Activated naive CD4-positive, alpha-beta T cell treated with Interleukin-2 at 50 U/mL for 16 hours (primary cell): ENCODE measurements at places on chromosomes 16 and 17.

- DNase-seq, result peak; percentile 37
Measured at GRCh38 chr17:67718325-67718941, 697 bp downstream of the NOL11 start.

GRCh38 chr17:48718761-48719641 lies 3.3 kb downstream of the PRAC1 start:
- no peak for DNase-seq

GRCh38 chr16:77385481-77385880 lies 49.4 kb downstream of the ADAMTS18 start:
- DNase-seq, result no peak

DNA sequence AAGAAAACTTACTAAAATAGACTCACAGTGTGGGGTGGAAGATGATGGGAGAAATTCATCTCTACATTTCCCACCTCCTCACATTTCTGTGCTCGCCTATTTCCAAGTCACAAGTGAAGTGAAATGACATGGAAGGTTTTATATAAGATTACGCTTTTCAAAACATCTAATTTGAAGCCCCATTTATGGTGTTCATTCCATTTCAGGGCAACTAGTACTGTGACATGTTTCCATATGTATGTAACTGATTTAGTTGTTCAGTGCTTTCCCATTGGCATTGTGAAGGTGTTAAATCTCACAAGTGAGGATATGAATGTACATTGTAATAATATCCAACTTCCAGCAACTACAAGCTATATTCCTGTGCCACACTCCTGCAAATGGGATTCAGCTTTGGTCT lies 1174.8 kb downstream of the CDH11 start:
- DNase-seq, result no peak

DNA sequence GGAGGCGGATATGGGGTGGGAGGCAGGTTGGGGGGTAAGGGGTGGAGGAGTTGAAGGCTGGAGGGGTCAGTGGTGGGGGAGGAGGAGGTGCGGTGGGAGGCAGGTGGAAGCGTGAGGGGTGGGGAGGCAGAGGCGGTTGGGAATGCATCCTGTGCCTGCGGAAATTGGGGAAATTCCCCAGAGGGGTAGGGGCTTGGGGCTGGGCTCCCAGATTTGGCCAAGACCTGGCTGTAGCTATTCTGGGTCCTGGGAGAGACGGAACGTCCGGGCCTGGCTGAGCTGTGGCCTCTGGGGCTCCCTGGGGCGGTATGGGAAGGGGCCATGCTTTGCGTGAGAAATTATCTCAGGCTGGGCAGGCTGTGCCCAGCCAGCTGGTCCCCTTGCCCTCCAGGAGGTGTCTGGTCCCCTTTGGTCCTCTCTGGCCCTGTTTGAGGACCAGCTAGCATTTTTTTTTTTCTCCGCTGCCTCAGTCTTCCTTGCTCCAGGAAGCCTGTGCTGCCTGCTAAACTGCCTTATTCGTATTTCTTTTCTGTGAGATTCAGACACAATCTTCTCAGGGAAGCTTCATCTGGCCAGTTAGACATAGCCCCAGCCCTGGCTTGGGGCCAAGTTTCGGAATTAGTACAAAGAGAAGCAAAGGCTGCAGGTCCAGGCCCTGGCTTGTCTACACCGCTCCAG lies 7.3 kb upstream of the TRPV2 start:
- DNase-seq, result no peak

DNA sequence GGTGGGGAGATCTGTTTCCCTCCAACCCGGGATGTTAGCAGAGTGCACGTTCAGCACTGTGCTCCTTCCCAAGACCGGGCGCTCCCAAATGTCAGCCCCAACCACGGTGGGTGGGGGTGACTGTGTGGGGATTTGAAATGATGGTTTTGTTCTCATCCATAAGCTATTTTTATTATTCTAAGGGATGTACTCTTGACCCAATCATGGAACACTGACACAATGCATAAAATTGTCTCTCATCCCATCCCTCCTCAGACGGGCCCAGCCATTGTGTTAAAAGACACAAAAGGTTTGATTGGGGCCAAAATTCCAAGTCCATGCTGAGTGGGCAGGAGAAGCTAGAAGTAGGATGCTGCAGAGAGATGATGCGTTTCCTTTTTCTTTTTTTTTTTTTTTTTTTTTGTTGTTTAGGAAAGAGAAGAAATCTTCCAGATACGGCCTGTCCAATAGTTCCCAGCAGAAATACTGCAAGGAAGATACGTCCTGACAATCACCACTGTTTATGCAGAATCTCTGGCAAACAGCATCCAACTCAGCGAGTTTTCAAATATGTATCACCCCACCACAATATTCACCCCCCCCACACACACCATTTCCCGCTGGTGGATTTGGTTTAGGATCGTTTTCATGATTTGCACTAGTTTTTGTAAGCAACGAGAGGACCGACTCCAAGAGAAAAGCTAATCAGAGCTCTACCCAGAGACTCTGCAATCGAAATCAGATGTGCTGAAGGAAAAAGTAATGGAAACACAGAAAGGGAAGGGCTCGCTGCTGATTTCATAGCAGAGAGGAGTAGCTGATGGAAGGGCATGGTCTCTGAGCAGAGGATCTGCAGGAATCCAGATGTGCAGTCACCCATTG lies 163.5 kb upstream of the DYNLRB2 start:
- DNase-seq, result no peak

GRCh38 chr17:46056800-46057304 lies 57.8 kb downstream of the STH start:
- DNase-seq, result no peak

GRCh38 chr17:48131216-48131824 lies 23.8 kb downstream of the SNX11 start:
- DNase-seq, result peak; percentile 41

- no peak for DNase-seq
Measured at GRCh38 chr16:54280751-54281150, 5.8 kb downstream of the IRX3 start.

DNA sequence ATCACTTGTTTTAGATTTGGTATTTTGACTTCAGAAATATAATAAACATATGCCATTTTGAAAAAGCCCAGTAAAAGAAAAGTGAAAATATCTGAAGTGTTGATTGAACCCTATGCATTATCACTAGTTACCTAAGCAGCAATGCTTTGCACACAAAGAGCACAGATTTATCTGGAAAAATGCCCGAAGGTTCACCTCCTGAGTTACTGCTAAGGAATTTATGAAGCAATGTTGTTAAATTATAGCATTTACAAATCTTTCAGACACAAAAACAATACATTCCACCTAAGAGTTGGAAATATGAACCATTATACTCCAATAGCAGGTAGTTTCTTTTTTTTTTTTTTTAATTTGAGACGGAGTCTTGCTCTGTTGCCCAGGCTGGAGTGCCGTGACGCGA lies 38.9 kb upstream of the GHDC start:
- no peak for DNase-seq

GRCh38 chr16:7452090-7452489 lies 119.4 kb downstream of the RBFOX1 start:
- DNase-seq, result no peak

- DNase-seq, result peak; percentile 63
Measured at GRCh38 chr16:81623365-81624102, 155.6 kb upstream of the PLCG2 start.

DNA sequence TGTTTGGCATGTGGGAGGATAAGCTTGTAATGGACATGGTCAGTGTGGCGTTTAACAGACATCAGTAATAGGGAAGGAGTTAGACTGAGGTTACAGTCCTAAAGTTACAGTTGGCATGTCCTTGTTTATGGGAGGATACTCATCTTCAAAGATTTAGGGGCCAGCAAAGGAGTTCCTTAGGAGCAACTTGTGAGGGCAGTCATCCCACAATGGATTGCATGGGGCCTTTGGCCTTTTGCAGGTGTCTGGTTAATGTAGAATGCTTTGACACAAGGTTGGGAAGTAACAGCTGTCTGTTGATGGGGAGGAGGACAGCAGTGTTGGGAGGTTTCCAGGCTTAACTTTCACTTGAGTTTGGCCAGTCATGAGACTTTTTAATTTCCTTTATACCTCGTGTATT lies 2.2 kb downstream of the NUBP1 start:
- DNase-seq, result no peak

DNA sequence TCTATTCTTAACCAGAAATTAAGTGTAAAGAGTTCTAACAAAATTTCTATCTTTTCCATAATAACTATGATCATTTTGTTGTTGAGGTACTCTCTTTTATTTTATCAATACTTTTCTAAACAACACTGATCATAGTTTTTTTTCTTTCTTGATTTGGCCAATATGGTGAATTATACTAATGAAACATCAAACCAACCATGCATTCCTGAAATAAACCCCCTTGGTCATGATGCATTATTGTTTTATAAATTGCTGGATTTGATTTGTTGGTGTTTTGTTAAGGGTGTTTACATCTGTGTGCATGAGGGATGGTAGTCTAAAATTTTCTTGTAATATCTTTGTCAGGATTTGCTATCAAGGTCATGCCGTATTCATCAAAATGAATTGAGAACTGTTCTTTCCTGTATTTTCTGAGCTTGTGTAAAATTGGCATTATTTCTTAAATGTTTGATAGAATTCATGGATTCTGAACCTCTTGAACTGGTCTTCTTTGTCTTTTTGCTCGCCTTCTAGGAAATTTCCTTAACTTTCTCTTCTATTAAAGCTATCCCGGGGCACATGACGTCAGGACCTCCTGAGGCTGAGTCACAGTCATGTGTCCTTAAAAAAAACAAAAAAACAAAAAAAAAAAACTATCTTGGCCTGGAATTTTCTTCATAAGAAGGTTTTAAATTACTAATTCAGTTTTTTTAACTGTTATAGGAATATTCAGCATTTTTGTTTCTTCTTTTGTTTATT lies 3.9 kb upstream of the TRIM25 start:
- no peak for DNase-seq

GRCh38 chr17:16923904-16924695 lies 47.8 kb downstream of the TNFRSF13B start:
- DNase-seq, result no peak

DNA sequence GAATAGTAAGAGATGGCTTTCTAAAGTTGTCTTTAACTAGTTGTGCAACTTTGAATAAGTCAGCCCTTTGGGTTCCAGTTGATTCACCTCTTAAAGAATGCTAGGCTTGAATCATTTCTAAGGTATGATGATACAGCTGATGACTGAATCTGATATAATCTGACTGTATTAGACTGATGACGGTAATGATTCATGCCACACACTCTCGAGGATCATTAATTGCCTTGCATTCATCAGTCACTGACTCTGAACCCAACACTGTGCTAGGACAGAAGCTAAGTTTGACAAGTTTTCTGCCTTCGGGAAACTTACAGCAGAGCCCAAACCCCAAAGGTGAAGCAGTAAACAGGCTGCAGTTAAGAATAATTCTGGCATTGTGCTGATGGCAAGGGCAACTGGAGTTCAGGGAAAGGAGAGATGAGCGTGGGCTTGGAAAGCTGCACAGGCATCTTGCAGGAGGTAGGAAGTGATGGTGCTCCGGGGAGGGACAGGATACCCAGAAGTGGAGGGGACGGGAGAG lies 25.8 kb downstream of the ASIC2 start:
- no peak for DNase-seq

DNA sequence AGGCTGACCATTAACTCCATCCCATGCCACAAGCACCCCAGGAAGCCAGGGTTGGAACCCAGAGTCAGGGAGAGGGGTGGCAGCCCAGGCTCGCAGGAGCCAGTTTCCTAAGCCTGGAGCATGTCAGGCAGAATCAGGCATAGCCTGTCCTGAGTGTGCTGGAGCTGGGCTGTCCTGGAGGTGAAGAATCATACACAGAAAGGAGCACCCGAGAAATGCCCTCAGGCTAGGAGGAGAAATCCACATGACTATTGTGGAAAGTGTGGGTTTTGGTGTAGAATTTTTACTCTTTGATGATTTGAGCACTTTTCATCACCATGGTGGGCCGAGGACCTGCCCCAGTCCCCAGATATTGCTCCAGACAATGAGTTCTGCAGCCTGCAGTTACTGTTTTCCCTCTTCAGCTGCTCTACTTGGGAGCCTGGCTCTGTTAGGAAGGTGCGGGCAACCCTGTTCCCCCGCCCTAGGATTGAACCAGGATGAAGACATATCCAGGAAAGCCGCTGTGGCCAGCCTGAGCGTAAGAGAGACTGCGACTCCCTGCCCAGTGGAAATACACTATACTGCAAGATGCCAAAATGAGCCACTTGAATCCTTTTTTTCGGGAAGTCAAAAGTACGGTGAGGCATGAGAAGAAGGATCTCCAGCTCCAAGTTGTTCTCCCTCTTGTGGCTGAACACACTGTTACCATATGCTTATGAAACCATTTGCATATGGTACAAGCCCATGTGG lies 29.0 kb upstream of the HEATR6 start:
- no peak for DNase-seq

DNA sequence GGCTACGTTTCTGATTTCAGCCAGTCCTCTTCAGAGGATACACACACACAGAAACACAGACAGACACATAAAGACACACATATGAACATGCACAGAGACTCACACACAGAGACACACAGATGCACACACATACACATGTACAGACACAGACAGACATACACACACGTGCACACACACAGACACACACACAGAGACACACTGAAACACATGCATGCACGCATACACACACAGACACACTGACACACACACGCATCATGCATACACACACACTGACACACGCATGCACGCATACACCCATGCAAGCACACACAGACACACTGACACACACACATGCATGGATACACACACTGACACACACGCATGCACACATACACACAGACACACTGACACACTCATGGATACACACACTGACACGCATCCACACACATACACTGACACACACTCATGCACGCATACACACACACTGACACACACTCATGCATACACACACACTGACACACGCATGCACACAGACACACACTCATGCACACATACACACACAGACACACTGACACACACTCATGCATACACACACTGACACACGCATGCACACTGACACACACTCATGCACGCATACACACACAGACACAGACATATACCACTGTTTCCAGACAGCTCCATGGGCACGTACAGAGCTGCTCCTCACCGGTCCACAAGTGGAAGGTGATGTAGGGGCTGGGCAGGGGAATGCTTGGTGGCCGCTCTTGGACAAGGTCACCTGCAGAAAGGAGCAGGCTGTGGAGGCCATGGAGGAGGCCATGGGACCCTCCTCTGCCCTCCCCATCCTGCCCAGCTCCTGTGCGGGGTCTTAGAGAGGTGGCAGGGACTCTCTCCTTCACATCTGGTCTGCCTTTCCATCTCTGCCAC lies 30.1 kb upstream of the MFSD6L start:
- no peak for DNase-seq

GRCh38 chr16:53756275-53756996 lies 52.5 kb downstream of the FTO start:
- DNase-seq, result no peak
